ENCODE measurements at places on chromosomes 4 and X. TPM values are rescaled to one million over a fixed set of nuclear protein-coding genes. Genes with fewer than 3 reads are reported as not detected.

GRCh38 chr4:176839656-176840055 is 46.9 kb upstream of the VEGFC start:
- DNase-seq: no peak

GRCh38 chr4:11590132-11590531 is 161.4 kb upstream of the HS3ST1 start:
- DNase-seq: no peak

- no peak for DNase-seq
Observed at GRCh38 chrX:6981718-6982406, 165.7 kb upstream of the STS start.

Gene ASMTL
- 20.2 TPM for total RNA-seq

DNA sequence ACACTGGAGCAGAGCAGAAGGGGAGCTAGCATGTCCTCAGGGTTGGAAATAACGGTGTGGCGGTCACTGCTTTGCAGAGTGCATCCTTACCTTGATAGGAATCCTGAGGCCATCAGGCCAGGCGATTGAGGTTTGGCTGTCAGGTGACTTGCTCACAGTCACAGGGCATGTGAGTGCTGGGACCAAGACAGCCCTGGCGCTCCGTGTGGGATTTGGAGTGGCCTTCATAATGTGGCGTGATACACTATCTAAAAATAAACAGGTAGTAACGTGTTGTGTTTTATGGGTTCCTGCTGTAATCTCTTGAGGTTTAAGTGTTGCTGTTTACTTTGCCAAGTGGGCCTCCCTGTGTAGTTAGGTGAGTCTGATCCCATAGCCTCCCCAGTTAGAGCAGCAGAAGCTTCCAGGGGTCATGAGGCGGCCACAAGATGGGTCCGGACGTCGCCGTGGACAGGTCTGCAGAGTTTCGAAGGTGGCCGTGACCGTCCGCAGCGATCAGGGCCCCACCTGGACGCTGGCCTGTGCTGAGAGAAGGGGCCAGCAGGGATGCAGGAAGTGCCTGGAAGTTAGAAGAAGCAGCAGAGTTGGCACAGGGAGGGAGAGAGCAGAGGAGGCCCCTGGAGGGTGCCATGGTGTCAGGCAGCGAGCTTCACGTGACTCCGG is 27.7 kb downstream of the RGS12 start:
- DNase-seq: no peak

Gene CSAG3
- total RNA-seq: not detected

All from chondrocyte (in vitro differentiated cells).